HFF-Myc (cell line): ENCODE measurements at places on chromosomes 3 and 15.

DNA sequence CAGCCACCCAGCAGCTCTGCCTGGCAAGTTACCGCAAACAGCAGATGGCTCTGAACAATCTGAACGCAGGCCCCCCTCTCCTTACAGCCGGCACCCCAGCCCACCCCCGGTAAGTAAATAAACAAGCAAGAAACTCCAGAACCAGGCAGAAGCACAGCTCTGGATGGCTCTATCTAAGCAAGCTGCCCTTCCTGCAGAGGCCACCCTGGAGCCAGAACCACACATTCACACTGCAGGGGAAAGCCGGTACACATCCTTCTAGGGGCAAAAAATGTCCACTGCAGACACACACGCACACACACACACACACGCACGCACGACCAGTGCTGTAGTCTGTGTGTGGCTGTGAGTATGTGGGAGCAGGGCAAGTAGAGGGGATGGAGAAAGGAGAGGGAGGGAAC lies 63.9 kb downstream of the ADCY5 start:
- no peak for DNase-seq

- DNase-seq, result no peak
Measured at GRCh38 chr15:36961956-36962355, 138.4 kb downstream of the MEIS2 start.

DNA sequence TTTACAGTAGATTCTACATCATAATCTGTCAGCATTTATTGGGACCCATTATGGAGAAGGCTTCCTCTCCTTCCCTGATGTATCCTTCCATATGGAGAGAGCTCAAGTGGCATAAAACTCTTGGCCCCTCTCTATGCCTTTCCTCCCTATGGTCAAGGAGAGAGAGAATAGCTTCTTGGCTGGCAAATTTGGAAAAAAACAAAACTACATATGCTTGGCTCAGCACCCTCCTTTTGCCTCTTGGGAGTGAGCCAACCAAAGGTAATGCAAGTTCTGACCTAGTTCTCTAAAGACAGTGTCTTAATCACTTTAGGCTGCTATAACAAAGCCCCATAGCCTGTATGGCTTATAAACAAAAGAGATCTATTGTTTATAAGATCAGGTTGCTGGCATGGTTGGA lies 37.5 kb downstream of the C3orf70 start:
- DNase-seq, result no peak

GRCh38 chr3:59885899-59886400 lies 836.1 kb upstream of the CFAP20DC start:
- DNase-seq, result no peak

DNA sequence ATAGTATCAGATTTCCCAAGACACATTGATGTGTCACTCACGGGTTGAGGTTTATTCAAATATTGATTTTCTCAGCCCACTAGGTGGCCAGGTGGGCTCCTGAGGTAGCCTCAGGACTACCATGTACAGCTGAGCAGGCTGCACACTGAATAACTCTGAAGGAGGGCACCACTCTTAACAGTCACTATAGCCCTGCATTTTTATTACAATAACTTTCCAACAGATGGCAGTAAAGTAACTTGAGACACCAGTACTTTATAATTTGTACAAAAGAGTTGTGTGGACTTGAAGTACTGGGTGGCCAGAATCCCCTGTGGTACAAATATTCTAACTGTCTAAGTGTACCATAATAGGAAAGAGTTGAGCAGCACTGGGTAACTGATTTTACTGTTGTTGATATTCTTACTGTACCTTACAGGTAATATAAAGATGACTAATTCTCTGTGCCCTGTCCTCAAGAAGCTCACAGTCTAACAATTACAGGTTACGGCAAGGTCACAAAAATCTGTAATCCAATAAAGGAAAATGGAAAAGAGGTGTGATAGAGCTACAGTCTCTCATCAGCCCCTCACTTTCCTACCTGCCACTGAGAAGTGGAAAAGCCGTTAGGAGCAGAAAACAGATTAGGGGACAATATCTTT lies 76.0 kb downstream of the ETFA start:
- DNase-seq, result peak; percentile 29

DNA sequence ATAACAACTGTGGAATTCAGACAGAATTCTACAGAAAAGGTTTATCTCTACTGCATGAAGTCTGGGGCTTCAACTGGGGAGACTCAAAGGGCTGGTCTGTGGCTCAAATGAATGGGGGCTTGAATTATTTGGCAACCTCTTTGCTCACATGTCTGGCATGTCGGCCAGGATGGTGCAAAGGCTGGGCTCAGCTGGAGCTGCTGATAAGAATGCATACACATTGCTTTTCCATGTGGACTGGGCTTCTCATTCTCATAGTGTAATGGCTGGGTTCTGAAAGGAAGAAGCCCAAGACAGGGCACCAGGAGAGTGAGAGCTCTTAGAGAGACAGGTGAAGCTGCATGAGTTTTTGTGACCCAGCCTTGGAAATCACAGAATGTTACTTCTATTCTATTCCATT lies 194.3 kb upstream of the SGO1 start:
- DNase-seq, result no peak

DNA sequence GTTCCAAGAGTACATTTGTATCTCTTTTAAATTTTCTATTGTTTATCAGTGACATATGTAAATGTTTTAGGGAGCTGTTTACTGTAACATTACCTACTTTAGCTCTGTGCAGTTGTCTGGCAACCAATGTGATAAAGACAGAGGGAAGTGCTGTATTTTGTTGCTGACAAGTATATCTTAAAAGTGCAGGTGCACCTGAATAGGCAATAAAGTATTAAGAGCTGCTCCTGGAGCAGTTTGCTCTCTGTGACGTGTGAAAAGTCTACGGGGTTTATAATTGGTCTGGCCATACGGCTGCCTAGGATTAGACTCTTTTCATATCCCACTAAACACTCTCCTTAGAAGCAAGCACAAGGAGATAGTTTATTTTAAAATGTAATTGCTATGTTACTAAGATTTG lies 178.3 kb downstream of the IGF1R start:
- DNase-seq, result no peak

DNA sequence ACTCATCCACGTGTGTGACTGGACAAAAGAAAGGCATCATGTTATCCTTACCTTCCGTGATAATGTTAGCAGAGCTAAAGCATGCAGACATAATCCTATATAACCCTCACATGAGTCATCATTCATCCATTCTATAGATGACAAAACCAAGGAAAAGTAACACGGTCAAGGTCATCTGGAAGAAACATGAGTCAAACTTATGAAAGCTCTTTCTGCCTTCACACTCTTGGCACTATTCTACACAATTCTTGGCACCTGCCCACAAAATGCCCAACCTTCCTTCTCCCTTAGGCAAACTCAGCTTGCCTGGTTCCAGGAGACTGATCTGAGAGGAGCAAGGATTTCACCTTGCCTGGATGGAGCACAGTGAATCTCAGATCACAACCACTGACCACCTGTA lies 66.9 kb downstream of the PRICKLE2 start:
- DNase-seq, result no peak

DNA sequence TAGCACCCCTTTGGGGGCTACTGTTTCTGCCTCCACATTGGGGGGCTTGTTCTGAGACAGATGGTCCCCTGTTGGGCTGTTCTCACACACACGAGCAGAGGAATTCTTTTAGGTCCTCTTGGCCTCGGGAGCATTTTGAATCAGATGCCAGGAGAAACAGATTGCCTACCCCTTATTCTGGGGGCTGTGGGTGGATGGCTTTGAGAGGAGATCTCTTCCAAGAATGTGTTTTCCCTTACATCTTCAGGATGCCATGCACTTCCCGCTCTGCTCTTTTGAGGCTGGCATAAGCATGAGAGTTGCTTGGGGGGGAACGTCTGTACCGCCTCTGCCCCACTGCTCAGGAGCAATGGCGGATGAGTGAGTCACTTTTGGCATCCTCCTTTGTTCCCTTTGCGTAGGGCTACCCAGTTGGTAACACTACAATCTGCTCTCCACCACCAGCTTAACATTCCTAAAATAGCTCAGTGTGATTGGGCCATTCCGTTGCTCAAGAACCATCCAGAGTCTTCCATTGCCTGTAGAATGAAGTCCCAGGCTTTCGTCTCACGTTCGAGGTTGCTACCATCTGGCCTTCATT lies 154.4 kb downstream of the RPLP1 start:
- no peak for DNase-seq

- DNase-seq, result no peak
Measured at GRCh38 chr15:51090753-51091152, 4.0 kb downstream of the TNFAIP8L3 start.

DNA sequence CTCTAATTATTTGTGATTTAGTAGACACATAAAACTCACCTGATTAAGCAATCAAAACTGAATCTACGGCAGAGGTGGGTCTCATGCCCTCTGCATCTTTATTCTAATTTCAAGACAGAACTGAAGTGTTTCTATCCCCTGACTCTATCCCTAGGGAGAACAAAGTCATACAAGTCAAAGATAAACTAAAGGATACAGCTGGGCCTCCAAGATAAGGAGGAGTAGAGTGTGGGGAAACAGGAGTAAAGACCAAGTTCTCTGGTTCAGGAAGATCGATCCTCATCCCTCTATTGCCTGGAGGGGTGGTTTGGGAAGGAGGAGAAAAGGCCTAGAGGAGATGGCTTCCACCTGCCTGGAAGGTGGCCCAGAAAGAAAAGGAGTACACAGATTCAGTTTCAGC lies 58.7 kb upstream of the BBX start:
- no peak for DNase-seq
